ENCODE measurements at places on chromosomes 6 and 20.

DNA sequence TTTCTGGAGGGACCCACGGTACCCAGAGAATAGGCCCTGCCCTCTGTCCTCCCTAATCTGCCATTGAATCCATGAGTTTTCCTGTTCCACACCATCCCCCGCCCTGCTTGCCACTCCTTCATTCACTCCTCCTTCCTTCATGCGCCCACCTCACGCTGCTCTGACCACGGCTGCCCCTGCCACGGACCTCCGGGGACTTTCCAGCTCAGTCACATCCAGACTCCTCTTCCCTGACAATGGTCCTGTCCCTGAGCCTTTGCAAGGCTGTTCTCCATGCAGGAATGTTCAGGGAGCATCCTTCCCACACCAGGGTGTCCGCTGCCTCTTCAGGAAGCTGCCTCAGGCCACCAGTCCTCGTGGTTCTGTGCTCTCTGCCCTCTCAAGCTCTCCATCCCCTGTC, 25.9 kb downstream of the GLP1R start:
- DNase-seq, result no peak

DNA sequence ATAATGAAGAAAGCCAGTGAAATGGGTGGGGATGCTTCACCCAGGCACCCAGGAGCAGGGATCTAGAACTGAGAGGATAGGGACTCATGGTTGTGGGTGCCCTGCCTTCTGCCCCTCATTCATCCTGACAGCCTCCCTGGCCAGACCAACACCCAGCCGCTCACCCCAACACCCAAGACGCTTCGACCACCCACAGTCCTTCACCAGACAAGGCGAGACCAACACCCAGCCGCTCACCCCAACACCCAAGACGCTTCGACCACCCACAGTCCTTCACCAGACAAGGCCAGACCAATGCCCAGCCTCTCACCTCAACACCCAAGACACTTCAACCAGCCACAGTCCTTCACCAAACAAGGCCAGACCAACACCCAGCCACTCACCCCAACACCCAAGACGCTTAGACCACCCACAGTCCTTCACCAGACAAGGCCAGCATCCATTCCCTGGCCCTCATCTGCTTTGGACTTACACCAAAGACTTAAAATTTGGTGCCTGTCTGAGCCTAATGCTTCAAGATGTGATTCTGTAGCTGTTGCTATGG, 131.5 kb downstream of the ANKRD60 start:
- no peak for DNase-seq

- DNase-seq, result no peak
These were observed 6.7 kb downstream of the PCK1 start for GRCh38 chr20:57567471-57568079.

DNA sequence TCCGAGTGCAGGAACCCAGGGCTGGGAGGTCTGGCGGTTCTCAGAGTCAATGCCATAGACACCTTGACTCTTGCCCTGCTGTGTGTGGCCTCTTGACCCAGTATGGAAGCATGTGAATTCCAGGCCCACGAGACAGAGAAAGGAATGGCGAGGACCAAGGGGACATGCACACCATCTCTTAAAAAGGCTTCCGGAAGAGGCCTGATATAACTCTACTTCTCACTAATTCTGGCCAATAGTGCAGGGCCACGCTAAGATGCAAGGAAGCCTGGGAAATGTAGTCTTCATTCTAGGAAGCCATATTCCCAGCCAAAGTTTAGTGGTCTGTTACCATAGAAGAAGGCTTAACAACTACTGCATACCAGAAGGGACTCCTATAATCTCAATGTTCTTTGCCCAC, 177.0 kb upstream of the KCNG1 start:
- no peak for DNase-seq

DNA sequence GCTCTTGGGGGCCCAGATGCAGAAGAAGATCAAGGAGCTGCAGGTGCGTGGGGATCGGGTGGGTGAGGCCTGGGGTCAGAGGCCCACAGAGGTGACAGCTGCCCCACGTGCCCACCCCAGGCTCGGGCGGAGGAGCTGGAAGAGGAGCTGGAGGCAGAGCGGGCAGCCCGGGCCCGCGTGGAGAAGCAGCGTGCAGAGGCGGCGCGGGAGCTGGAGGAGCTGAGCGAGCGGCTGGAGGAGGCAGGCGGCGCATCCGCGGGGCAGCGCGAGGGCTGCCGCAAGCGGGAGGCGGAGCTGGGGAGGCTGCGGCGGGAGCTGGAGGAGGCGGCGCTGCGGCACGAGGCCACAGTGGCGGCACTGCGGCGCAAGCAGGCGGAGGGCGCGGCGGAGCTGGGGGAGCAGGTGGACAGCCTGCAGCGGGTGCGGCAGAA, 41.5 kb downstream of the MYH7B start:
- no peak for DNase-seq

GRCh38 chr6:115442323-115442722, 618.4 kb downstream of the FRK start:
- no peak for DNase-seq

DNA sequence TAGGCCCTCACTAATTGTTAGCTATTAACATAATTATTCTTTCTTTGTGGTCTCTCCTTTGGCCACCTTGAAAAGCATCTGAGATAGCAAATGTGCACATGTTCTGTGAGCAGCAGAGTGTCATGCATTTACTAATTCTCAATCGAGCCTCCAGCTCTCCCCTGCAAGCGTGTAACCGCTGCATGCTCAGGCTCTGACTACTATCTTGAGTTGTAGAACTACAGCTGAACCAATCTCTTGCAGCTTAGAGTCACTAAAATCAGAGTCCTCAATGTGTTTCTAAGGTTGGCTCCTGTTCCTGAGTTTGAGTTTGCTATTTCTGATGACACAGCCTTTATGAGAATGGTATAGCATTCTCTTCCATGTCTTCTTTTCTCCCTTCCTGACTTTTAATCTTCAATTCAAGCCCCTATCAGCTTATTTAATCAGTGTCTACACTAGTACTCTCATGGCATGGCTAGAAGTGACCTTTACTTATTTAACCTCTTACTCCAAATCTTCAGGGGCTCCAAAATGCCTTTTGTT, 65.5 kb downstream of the PPP1R3G start:
- DNase-seq, result no peak

DNA sequence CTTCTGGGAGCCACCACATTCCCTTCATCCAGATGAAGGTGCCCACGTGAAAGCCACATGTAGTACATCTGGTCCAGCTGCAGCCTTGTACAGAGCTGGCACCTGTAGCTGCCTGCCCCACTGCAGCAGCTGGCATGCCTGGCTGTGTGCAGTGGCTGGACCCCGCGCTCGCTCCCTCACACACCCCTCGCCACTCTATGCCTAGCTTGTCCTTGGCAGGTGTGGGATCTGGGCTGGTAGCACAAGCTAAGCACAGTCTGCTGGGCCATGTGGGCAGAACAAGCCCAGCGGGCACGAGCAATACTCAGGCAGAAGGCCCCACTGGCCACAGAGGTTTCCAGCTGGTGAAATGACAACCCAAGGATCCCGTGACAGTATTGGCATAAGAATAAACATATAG, 199.4 kb upstream of the PRND start:
- no peak for DNase-seq

GRCh38 chr6:166796610-166797009, 159.7 kb downstream of the RNASET2 start:
- DNase-seq, result no peak

DNA sequence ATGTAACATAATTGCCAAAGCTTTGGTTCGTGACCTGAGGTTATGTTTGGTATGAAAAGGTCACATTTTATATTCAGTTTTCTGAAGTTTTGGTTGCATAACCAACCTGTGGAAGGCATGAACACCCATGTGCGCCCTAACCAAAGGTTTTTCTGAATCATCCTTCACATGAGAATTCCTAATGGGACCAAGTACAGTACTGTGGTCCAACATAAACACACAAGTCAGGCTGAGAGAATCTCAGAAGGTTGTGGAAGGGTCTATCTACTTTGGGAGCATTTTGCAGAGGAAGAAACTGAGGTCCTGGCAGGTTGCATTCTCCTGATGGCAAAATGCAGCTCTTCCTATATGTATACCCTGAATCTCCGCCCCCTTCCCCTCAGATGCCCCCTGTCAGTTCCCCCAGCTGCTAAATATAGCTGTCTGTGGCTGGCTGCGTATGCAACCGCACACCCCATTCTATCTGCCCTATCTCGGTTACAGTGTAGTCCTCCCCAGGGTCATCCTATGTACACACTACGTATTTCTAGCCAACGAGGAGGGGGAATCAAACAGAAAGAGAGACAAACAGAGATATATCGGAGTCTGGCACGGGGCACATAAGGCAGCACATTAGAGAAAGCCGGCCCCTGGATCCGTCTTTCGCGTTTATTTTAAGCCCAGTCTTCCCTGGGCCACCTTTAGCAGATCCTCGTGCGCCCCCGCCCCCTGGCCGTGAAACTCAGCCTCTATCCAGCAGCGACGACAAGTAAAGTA, 547 bp upstream of the ESR1 start:
- DNase-seq, result no peak

Measured in pons (tissue), 1 donor.